ENCODE measurements at places on chromosomes 2 and 18.

GRCh38 chr2:10716581-10716980 is 4.8 kb upstream of the ATP6V1C2 start:
- DNase-seq, result no peak

- DNase-seq, result no peak
Measured at GRCh38 chr2:86065512-86065911, 40.2 kb downstream of the POLR1A start.

- no peak for DNase-seq
Measured at GRCh38 chr18:12849548-12849947, 34.5 kb downstream of the PTPN2 start.

DNA sequence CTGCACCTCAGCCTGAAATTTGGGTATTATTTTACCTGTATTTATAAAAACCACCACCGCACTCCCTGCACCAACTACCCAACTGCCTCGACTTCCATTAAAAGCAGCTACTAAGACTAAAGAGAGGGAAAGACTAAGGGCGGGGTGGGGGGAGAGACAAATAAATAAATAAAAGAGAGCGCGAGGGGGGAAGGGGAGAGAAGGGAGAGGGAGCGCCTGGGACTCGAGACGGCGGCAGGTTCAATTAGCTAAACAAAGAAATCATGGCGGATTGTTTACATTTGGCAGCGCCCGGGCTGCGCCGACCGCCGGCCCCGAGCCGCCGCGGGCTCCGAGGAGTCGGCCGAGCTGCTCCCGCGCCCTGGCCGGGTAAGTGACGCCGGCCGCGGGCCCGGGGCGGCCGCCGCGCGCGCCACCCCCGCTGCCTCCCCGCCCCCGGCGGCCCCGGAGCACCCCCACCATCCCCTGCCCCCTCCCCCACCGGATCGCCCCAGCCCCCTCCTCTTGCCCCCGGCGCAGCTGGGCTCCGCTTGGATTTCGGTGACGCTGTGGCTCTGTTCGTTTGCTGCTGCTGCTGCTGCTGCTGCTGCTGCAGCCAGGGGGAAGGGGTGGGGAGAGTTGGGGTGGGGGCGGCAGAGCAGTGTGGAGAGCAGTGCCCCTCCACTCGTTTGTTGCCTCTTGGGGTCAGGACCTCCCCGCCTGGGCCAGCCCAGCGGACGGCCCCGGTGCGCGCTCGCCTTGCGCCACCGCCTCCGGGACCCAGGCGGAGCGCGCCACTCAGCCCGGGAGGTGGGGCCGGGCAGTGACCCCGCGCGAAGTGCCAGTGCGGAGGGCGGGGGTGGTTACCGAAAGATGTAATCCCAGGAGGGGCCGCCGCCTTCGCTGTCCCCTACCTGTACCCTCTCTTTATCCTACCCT is 187.2 kb upstream of the FANCL start:
- peak; percentile 68 for DNase-seq

- DNase-seq, result no peak
Measured at GRCh38 chr2:99545066-99545465, 55.2 kb upstream of the REV1 start.

DNA sequence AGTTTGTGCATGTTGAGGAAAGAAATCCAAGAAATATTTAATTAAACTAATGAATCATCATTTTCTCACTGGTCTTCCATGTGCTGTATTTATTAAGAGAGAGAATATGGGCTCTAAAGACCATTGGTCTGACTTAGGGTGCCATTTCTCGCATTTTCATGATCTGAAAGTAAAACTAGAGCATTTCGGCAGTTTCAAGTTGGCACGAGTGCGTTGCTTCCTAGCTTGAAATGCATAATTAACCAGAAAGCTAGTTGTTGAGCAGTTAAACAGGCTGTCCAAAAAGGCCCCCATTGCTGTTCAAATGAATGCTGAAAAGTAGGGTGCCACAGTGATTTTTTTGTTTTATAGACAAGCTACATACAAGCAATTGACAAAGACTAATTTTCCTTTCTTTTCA is 47.4 kb downstream of the SLC8A1 start:
- DNase-seq, result no peak

DNA sequence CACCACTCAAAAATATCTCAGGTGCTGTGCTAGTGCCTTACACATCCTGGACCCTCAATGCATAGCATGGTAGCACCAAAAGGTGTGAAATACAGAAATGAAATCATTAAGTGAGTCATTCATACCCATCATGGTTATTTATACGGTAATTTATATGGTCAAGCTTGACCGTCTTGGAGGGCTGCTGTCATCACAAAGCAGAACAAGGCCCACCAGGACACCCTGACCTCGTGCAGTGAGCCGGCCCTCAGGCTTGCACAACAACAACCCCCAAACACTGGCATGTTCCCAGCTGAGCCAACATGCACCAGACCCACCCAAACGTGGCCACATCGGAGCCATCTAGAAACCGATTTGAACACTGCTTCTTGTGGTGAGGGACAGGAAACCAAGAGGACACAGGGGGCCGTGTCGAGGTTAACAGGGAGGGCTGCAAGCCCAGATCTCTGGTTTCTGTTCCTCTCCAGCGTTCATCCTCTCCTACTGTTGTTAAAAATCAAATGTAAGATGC is 378.5 kb upstream of the ID2 start:
- DNase-seq, result no peak

GRCh38 chr2:45892757-45893156 is 241.3 kb downstream of the PRKCE start:
- no peak for DNase-seq

DNA sequence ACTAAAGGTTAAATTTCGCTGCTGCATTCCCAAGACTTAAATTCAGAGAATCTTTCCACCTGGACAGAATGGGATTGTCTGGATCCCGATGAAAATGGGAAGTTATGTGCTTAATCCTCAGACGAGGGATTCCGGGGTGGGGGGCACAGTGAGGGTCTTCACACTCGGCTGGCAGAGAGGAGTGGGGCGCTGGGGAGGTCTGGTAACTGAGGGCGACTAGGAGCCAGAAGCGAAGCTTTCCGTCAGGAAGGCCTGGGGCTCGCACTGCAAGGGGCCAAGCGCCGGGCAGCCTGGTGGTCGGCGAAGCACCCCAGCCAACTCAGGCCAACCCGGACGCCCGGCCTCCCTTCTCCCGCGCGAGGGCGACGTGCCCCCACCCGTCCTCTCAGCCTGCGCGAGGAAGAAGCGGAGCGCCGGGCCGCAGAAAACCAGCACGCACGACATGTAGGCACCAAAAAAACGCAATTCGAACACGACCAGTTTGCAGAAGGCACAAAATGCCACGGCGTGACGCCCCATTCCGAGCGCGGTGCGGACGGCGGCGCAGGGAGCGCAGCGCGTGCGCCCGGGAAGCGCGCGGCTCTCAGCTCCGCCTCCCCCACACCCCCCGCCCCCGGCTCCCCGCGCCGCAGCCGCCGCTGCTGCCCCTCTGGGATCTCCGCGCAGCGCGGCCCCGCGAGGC is 188.1 kb downstream of the ZEB2 start:
- DNase-seq, result no peak

- DNase-seq, result no peak
Measured at GRCh38 chr2:145108361-145108778, 588.5 kb upstream of the ZEB2 start.

- DNase-seq, result no peak
Measured at GRCh38 chr2:37469126-37469525, 124.7 kb downstream of the QPCT start.

GRCh38 chr2:196638765-196639164 is 750 bp upstream of the CCDC150 start:
- no peak for DNase-seq

GRCh38 chr18:78993014-78993926 is 13.7 kb downstream of the SALL3 start:
- no peak for DNase-seq

DNA sequence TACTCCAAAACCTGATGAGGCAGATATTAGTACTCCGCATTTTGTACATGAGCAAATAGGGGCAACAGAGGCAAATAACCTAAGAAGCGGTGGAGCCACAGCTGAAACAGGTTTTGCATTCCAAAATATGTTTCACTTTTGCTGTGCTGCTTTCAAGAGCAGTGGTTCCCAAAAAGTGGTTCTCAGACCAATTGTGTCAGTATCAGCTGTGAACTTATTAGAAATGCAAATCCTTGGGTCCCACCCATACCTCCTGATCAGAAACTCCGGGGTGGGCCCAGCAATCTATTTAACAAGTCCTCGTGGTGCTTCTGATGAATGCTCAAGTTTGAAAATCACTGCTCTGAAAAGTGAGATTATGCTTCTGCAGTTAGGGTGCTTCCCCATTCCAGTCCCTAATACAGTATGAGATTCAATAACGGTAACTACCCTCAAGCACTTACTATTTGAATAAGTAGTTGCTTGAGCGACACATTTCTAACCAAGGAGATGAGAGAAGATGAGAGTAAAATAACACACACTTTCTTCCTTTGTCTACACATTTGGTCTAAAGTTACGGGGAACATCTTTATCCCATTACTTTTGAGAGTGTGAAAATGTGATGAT is 17.8 kb upstream of the TCF4 start:
- no peak for DNase-seq

GRCh38 chr2:228658998-228659397 is 477.5 kb upstream of the SPHKAP start:
- no peak for DNase-seq

GRCh38 chr2:48220501-48220900 is 309.5 kb upstream of the STON1 start:
- DNase-seq, result no peak

- no peak for DNase-seq
Measured at GRCh38 chr2:212428681-212429478, 109.7 kb downstream of the ERBB4 start.

DNA sequence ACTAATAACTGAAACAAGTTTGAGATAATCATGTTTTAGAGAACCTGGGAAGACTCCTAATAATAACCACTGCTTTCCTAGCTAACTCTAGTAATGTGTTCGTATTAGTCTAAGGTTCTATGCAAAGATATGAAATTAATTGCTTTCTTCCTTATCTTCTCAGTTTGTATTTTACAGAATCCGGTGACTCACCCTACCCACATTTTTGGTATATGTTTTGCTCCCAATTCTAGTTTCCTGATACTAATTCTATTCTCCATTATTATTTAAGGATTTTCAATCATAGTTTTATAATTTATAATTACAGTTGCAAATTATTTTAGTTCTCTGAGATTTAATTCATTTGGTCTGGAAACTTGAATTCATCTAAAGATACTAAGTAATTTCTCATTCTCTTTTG is 394.6 kb upstream of the SETBP1 start:
- DNase-seq, result no peak

GRCh38 chr2:130375291-130376266 is 19.7 kb downstream of the PTPN18 start:
- DNase-seq, result no peak
